ENCODE measurements at places on chromosomes 7 and 10.

GRCh38 chr10:129880191-129880870 is 83.7 kb downstream of the EBF3 start:
- no peak for DNase-seq

DNA sequence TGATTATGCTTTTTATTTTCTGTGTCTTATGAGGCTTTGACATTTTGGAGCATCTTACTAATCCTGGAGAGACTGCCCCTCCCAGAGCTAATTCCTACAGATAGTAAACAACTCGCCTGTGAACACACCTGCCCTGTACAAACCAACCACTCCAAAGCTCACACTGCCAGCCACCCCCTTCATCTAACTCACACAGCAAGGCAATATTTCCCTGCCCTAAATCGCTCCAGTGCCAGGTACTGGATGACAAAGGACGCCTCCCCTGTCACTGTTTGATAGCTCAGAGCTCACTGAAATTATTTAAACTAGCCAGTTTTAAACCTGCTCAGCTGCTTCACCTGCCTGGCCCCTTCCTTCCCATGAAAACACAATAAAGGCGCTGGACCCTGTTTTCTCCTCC is 535.1 kb upstream of the CELF2 start:
- no peak for DNase-seq

DNA sequence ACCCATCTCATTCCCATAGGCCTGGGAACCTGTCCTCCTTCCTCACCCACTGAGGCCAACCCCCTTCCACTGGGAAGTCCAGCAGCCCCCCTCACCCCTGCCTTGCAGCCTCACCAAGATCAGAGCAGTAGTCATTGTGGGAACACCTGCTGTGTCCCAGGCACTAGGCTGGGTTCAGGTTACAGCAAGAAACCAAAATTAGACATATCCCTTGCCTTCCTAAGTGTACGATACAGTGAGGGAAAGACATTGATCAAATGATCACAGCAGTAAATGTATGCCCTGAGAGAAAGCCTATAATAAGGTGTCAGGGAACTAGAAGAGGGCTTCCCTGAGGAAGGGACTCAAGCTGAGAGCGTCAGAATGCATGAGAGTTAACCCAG is 17.0 kb upstream of the C10orf105 start:
- no peak for DNase-seq

DNA sequence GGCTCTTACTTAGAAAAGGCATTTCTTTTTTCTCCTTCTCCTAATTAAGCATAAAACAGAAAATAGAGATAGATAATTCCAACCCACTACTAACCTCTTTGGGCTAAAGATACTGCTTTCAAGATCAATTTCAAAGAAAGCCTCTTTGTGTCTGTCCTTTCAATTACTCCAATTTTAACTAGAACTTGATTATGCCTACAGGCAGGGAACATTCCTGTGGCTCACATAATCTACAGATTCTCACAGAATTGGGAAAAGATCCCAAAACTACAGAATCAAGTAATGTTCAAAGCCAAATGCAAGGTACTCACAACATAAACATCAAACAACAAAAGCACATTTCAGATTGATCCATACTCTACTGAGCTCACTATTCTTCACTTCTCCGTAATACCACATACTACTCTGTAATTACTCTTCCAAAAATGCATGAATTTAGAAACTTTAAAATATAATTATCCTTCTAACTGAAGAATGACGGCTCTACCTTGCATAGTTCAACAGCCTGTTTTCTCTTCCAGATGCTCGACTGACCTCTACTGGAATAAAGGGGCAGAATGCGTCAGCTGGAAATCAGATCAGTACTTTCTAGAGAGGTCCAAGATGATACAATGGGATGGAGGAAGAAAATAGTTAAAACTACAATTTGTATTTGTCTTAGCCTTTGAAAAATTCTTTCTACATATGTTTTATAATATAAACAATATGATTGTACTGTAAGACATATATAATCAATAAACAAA is 3.9 kb downstream of the MTERF1 start:
- DNase-seq, result peak; percentile 47

DNA sequence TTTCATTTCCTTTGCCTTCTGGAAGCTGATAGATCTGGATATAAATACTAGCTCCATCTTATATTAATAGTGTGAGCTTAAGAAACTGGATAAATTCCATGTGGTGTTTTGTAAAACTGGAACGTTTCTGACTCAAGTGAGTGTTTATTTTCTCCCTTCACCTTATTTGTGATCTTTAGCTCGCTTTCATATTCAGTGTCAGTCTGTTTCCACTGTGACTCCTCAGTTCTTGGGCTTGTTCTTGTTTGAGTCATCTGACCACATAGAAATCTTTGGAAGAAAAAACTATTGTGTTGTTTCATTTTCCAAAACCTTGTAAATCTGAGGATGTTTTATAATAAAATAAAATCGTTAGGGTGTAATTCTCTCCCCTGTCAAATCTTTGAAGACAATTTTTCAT is 186.4 kb downstream of the POLR1F start:
- peak; percentile 56 for DNase-seq

DNA sequence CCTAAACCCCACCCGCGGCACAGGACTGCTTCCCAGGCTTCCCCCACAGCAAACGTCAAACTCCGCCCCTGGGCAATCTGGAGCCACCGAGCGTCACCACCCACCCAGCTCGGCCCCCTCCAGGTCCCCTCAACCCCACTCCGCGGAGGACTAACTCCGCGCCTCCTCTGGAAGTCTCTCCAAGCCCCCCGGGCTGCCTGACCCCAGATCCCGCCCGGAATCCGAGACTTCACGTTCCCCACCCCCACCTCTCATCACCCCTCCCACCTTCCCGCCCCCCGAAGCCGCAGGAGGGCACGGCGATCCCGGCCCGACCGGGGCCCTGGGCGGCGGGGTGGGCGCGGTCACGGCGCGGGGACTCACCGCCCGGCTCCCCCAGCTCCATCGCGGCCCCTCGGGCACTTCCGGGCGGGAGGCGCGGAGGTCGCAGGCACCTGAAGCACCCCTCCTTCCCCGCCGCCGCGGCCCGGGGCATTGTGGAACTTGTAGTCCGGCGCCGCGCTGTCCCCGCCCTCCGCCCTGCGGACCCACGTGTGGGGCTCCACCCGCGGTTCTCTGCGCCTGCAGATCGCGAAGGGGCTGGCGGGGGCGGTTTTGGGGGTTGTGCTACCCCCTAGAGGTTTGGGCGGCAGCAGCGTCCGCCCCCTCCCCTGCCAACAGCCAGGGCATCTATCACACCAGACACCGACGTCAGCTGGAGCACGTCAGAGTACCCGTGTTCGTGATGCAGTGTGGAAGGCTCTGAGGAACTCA is at the start of gene TMUB1:
Gene TMUB1, minus strand, starts transcription at position 423 of the 753 bp plus-strand sequence. CDS start 930 bp downstream, outside the sequence.
- peak; percentile 45 for DNase-seq
